GM06990 (cell line): ENCODE measurements at places on chromosomes 16 and 17.
A peak's percentile ranks its signal among the peaks of the same experiment; 100 is the strongest.

DNA sequence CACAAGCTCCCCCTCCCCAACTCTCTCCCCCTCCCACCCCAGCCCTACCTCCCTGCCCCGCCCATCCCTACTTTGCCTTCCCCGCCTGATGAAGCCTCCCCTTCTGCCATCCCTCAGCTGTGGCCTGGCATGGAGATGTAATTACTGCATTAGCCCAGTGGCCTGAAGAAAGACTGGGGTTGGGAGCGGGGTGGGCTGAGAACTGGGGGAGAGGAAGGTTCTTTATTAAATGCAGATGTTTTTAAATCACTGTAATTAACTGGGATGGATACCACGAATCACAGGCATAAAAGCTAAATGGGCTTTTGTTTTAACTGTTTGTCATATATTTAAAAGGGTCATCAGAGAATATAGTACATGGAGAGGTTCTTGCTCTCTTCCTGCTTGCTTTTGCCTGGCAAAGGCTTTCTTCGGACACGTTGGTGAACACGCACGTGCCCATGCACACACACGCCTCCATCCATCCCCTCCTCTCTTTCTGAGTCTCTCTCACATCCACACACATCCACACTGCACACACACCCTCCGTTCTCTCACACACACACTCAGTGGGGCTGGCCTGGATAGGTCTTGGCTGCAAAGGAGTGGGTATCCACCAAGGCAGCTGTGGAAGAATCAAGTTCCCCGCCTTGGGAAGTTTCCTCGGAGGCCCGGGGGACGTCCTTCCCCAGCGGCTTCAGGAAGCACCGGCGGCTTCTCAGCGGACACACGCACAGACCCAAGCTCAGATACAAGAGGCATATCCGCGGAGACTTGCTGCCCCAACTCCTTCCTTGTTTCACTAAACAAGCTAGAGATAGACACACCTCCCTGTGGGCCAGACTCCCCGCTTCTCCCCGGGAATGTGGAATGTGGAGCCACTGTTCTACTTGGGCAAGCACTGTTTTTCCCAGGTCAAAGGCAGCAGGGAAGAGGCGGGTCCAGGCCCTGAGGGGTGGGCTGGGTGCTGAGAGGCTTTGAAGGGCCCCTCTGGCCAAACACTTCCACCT lies 27.4 kb upstream of the TNRC6C start:
- DNase-seq: no peak

DNA sequence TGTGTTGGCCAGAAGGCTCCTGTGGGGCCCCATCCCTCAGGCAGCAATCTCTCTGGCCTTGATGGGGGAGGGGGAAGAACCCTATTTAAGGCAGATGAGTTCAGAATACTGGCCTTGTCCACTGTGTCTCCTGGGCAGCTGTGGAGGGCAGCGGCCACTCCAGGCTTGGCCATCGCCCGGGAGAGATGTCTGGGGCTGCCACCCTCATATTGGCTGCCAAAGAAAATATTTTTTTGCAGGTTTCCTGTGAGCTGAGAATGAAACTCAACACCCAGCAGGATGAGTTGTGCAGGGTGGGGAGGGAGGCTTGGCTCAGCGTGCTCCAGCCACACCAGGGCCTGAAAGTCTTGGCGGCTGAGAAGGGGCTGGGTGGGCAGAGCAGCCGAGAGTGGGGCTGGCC lies 14.4 kb upstream of the TIMP2 start:
- no peak for DNase-seq

DNA sequence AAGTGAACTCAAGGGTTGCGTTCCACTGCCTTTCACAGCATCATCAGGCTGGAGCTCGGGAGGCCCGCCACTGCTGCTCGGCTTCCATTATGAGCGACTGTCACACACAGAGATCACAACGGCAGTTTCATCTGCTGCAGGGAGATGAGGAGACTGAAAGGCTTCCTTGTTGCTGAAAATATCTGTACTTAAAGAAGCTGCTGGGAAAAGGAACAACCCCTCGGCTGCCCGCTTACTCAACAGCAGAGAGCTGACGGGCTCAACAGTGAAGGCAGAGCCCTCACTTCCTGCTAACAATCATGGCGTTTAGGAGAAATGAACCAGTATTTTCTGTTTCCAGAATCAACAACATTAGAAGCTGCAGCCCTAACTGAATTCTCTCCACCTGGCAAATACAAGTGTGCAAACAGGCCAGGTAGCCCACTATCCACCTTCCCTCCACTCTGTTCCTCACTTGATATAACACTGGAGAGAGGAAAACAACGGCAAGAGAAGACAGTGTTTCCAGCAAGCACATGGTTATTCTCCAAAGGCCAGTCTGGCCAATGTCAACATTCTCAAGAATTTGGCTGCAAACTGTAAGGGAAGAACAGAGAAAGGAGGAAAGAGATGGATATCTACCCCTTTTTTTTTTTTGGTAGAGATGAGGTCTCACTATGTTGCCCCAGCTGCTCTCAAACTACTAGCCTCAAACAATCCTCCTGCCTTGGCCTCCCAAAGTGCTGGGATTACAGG lies 33.7 kb downstream of the MBTPS1 start:
- DNase-seq: no peak

DNA sequence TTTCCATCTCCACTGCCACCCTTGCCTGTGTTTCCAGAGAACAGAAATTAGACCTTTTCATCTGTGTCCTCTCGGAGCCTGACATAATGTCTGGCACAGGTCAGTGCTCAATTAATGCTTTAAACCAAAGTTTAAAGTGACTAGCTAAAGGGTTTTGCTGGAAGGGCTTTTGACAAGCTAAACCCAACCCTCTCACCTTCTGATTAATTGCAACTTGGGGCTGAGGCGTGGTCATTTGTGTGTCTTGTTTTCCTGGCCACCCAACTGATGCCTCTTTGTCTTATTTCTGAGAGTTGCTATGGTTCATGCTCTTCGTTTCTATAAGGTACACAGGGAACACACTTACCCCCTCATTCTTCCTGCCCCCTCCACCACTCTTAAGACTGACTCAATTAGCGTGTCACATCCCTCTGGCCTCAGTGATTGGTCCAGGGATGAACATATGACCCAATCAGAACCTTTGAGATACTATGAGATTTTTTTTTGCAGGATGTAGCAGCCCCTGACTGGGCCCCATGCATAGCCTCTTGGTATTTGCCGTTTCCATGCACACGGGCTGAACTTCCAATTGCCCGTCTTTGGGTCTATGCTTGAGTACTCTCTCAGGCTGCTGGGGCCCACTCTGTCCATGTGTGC lies 15.8 kb upstream of the BRD7 start:
- DNase-seq: no peak

GRCh38 chr16:17459903-17460521 lies 10.7 kb downstream of the XYLT1 start:
- peak; percentile 37 for DNase-seq

- DNase-seq: no peak
Measured at GRCh38 chr16:49486400-49486799, 112.8 kb downstream of the C16orf78 start.

DNA sequence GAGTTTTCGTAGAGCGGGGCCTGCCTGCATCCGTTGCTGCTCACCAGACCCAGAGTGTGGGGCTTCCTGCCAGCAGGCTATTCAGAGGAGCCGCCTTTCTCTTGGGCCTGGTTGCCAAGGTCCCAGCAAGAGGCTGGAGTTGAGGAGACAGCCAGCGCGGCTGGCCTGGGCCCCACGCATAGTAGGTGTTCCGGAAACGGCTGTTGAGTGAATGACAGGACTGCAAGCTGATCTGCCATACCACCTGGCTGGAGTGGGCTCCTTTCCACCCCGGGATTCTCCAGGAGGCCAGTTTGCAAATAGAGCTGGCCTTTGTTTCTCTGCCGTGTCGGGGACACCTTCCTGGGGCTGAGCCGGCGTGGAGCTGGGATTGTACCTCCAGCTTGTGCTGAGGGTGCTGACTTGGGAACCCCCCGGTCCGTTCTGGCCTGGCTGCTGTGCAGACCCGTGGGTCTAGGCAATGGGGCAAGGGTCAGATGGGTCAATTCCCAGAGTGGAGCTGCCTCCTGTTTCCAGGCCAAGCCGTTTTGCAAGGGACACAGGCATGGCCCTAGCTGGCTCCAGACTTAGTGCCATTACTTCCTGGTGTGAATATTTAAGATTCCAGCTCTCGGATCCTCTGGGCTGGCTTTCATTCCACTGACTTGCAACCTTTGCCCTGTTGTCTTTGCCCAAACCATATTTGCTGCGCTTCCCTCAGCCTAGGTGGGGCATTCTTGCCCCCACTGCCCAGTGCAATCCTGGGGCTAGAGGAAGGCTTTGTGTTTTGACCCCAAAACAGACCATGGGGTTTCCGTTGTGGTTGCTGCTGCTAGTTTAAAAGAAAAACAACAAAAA lies 68.8 kb downstream of the CMIP start:
- no peak for DNase-seq

DNA sequence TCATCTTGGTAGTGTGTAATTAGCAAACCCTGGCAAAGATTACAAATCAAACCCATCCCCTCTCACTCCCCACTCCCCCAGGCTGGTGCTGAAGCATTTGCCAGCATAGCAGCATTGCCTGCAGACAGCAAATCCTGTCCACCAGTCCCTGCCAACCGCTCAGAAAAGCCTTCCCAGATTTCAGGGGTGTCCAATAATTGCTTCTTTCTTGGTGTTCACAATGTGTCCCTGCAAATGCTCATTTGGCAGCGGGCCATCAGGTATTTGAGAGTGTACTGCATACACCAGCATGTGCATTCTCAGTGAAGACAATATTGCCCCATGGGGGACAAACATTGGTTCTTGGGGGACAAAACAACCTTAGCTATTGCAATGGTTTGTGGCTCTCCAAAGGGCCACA lies 28.2 kb downstream of the ORC6 start:
- no peak for DNase-seq

DNA sequence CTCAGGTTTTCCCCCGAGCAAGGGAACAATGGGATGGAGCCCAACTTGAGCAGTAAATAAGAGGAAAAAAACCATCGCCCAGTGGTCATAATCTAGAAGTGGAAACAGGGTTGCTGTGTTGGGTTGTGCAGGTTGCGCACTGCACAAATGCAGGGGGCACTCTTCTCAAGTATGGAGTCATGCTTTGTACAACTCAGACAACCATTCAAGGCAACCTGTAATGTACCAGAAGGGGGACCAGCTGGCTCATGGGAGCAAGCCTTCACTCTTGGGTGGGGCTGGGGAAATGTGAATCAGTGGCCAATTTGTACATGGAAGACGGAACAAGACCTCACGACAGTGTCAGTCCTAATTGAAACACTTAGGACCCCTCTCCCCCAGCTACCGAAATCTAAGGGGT lies 23.9 kb upstream of the LITAF start:
- no peak for DNase-seq

DNA sequence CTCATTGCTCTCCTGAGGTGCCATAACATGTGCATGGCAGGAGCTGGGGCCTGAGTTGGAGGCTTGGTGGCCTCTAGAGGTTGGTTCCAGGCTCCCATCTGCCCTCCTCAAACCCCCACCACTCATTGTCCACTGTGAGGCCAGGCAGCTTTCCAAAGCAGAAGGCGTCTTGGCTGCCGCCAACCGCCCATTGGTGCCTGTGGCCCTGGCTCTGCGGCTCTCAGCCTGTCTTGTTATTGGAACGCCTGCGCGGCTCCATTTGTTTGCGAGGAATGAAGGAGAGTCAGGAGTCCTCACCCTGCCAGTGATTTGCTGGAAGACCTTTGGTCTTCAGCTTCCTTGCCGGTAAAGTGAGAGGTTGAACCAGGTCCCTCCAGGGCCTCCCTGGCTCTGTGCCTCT lies 43.6 kb downstream of the OR1D5 start:
- DNase-seq: no peak

DNA sequence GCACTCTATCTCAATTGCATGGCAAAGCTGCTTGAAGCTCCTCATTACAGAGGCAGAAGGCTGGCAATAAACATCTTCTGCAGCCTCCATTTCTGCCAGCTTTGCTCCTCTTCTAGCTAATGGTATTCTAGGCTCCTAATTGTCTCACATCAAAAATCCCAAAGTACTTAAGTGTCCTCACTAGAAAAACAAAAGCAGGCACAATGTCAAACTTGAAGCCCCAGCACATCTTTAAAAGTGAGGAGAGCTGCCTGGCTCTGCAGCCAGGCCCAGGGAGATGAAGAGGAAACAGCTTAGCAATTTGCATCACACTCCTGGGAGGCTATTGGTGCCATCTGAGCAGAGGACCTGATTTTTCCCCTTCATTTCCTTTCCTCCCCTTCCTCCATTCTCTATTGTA lies 197.1 kb downstream of the KCNJ2 start:
- no peak for DNase-seq

GRCh38 chr16:74575807-74576643 lies 30.9 kb downstream of the GLG1 start:
- DNase-seq: no peak

DNA sequence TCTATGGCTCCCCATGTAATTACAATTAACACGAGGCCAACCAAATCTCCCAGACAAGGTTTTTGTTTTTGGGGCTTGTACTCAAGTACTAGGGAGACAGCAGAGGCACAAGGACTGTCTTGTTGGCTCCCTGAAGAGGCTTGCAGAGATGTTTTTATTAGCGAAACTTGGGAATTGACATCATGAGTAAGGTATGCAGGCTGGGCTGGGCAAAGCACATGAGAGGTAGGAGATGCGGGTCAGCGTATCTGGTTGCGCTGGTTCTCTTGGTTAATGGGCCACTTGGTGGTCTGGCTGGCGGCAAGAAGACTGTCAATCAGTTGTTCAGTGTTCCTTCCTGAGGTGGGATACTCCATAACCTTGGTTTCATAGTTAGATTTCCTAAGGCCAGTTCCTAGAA lies 28.9 kb downstream of the LCMT1 start:
- no peak for DNase-seq

GRCh38 chr17:50272711-50273653 lies 1.3 kb upstream of the TMEM92 start:
- DNase-seq: peak; percentile 28

DNA sequence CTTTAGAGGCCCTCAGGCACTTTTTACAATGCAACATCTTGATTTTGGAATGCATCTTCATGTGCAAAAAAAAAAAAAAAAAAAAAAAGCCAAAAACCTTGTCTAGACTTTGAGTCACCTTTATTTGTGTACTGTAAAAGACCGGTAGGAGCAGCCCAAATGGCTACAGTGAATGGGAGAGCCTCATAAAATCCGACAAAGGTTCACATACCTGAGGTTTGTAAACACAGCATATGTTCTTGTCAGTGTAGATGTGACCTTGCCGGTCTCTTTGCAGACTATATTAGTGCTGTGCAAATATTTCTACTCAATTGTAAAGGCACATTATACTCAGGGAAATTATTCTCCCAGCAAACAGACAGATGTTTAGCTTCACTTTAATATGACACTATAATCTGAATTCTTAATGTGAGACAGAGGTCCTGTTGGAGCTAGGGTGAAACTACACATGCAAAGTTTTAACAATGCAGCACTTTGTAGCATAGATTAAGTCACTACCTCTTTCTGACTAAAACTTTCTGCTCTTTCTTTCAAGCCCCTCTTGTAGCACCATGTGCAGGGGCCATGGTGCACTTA lies 211.3 kb downstream of the CA10 start:
- no peak for DNase-seq
